ENCODE measurements at places on chromosomes 2 and 18.

- no peak for DNase-seq
Observed at GRCh38 chr18:60099709-60100108, 199.9 kb downstream of the PMAIP1 start.

DNA sequence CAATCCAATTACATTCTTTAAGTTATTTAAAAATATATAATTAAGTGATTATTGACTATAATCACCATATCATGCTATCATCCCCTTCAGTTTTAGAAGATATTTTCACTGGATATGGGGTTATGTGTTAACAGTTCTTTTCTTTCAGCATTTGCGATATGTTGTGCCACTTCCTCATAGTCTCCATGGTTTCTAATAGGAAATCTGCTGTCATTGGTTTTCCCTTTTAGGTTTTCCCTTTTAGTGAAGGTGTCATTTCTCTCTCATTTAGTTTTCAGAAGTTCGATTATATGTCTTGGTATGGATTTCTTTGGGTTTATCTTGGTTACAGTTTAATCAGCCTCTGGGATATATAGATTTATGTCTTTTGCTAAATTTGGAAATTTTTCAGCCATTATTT lies 34.8 kb upstream of the EPG5 start:
- no peak for DNase-seq

DNA sequence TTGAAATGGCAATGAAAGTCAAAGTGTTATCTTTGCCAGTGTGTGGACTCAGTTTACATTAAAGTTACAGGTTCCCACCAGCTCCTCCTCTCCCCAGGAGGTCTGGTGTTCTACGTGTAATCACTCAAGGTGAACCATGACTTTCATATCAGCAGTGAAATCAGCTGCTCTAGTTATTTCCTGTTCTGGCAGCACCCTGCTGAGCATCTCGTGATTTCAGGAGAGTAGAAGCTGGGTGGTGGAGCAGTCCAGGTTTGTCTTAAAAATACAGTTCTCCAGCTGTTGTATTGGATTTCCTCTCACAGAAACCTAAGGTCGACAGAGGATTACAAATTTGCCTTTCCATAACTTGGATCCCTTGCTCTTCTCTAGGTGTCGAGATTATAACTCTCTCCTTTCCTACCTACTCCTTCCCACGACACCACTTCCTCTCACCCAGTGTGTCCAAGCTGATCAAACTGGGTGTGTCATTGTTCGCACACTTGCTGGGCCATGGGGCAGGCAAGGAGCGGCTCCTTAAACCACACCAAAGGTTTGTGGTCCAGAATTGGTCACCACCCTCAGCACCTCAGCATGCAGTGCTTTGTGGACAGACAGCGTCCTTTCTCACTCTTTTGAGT lies 13.0 kb upstream of the ARHGAP25 start:
- no peak for DNase-seq

GRCh38 chr2:31234683-31235503 lies 941 bp downstream of the EHD3 start:
- DNase-seq: no peak

DNA sequence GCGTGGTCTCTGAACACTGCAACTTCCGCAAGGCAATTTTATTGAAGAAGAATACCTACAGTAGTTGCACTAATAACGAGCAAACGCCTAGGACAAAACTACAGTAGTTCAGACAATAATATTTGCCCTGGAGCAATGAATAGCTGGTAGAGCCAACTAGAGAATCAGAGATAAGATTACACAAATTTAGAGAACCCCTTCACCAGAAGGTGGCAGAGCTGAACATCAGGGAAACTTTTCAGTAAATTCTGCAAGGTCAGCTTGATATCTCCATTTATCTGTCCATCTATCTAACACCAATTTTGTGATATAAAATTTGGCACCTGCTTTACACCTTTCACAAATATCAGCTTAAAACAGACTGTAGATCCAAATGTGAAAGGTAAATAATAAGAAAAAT lies 43.8 kb downstream of the CDH19 start:
- DNase-seq: peak; percentile 72

DNA sequence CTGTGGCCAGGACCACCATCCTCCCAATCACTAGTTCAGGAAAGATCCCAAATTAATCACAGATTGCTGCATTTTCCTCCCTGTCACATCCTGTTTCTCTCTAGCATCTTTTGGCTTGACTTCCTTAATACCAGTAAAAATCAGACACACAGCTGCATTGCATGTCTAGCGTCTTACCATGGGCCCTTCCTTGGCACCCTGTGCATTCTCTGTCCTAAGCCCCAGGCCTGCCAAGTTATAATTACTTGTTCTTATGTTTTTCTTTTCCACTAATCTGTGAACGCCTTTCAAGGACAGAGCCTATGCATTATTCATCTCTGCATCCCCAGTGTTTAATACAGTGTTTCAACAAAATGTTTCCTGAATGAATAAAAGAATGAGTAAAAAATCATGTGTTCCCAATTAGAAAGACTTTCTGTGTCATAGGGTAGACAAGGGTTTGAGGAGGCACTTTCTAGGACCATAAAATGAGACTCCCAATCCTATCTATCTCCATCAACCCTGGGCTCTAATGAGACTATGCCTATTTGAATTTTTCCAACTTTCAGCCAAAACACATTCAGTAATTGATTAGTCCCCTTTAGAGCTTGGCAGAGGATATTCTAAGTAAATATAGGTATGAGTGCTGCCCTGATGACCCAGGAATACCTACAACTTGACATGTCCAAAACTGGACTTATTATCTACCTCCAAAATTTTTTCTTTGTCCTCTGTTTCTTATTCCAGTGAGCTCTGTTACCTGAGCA lies 10.3 kb upstream of the NT5C1B start:
- DNase-seq: no peak

DNA sequence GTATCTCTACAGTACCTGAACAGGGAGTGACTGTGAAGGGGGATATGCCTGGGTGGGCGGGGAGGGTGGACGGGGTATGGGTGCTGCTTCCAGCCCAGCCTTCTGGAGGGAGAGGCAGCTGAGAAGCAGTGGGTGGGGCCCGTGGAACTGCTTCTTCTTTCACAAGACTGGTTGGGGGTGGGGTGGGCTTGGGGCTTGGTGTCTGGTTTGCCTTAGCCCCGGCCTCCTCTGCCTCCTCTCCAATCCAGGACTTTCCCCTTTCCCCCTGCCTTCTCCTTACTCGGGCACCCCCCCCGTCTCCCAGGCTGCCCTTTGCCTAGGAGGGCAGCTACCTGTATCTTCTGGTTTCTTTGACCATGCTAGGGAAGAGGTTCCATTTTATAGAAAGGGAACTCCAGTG lies 233.4 kb downstream of the DYSF start:
- no peak for DNase-seq

DNA sequence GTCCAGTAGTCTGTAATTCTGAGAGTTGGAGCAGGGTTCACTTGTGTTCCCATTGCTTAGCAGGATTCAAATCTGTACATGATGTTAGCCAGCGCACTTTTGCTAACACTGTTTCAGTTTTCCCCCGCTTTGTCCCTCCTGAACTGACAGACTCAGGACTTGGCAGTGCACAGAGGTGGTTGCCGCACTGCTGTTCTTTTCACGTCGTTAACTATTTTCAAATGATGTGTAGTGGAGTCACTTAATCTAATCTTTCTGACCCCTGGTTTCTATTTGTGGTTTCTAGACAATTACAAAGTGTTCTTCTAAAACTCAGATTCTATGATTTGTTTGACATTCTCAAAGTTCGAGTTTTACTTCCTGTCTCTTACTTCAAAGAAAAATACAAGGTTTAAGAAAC lies 234.5 kb downstream of the RBM43 start:
- DNase-seq: no peak

GRCh38 chr18:59426855-59427254 lies 67.8 kb upstream of the LMAN1 start:
- DNase-seq: no peak

DNA sequence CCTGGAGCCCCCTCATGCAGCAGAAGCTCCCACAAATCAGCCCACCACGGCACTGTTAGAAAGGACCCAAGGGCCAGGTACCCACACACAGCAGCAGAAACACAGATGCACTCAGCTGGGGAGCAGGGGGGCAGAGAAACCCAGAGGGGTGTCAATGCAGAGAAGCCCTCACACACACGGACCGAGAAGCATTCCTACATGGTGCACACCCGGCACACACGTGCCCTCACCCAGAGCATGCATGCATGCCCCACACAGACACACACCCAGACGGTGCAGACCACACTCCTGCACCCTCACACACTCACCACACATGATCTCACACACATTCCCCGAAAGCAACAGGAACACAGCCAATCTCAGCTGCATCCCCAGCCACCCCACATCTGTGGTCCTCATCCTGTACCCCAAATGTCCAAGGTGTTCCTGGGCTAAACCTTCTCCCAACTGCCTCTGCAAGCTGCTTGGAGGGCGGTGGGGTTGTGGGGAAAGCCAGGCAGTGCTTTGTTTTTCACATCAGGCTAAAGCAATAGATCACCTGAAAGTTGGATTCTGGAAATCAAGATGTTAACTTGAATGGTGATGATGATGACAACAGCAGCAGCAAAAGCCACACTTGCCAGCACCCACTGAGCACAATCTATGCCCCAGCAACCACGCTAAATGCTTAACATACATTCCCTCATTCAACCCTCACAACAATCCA lies 102.3 kb downstream of the ZFP36L2 start:
- DNase-seq: no peak

GRCh38 chr2:151176661-151177060 lies 85.0 kb downstream of the RBM43 start:
- no peak for DNase-seq

DNA sequence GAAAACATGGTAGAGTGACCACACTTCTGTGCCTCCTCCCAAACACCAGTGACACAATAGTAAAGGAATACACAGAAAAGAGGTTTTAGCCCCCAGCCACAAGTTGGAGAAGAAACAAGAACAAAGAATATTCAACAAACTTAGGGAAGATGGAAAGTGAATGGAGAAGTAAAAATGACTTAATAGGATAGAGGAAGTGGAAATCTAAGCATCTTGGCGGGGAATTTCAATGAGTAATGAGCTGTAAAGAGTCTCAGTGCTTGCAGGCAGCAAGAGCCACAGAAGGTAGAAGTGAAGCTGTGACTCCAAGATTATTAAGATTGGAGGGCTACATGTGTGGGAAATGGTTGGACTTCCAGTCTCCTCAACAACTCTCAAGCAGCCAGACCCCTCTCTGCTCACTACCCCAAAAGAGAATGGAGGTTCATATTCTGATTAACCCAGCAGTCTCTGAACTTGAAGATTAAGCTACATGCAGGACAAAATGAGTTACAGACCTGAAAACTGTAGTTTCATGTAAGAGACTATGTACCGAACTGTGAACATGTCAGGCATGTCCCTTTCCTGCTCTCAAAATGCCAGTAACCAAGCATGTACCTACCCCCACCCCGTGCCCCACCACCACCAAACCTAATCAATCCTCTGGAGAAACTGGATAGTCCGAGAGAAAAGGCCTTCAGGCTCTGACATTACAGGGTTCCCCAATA lies 16.9 kb upstream of the HNRNPLL start:
- no peak for DNase-seq

- DNase-seq: peak; percentile 26
Observed at GRCh38 chr2:179950391-179950790, 56.7 kb downstream of the CWC22 start.

DNA sequence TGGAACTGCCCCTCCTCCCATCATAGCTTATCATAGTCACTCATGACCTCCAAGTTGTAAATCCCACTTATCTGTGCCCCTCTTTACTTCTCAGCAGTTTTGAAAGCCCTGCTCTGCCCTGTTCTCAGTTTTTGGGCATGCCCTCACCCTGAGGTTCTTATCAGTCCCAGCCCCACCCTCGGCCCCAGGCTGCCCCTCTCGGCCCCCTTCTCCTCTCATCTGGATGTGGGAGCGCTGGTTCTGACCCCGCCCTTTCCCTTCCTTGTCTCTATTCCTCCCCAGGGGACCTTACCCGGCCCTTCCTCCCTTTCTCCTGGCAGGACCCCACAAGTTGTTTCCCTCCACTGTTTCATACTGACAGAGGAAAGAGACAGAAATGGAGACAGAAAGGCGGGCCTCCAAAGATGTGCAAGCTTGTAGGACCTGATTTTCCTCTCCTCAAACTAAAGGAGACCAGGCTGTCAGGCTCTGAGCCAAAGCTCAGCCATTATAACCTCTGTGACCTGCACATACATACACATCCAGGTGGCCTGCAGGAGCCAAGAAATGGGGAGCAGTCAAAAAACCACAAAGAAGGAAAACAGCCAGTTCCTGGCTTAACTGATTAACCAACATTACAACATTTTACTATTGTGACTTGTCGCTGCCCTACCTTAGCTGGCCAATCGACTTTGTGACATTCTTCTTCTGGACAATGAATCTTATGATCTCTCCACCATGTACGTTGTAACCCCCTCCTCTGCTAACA lies 171.0 kb upstream of the HS6ST1 start:
- DNase-seq: no peak

DNA sequence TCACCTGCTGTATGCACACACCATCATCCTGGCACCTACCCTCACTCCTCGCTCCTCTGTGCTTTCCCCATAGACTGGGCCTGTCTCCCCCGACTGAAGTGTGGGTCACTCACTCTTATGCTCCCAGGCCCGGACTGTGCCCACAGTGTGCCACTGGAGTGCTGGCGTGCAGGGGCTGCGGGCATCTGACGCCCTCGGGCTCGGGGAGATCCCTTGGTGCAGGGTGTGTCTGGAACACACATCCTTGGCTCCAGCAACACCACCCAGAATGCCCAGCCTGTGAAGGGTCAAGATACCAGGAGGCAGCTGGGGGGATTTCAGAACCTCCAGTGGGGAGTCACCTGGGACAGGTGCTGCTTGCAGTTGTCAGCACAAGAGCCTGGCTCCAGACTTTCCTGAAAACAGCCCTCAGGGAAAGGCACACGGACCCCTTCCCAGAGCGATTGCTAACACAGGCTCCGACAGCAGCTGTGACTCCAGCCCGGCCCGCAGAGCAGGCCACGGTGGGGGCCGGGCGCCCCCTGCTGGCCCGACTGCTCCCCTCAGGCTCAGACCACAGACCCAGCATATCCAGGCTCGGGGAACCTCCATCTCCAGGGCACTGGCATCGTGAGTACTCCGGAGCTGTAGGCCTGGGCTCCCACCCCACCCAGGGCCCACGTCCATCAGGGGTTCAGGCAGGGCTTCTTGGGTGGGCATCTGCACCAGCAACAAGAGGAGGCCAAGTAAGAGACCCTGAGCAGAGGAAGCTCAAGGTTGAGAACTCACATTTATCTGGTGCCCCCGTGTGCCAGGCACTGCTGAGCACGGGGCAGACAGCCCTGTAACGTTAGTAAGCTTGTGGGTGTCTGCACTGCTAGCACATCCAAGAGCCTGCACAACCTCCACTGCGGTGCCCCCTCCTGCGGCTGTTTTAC lies 8.6 kb downstream of the HS1BP3 start:
- DNase-seq: peak; percentile 71

DNA sequence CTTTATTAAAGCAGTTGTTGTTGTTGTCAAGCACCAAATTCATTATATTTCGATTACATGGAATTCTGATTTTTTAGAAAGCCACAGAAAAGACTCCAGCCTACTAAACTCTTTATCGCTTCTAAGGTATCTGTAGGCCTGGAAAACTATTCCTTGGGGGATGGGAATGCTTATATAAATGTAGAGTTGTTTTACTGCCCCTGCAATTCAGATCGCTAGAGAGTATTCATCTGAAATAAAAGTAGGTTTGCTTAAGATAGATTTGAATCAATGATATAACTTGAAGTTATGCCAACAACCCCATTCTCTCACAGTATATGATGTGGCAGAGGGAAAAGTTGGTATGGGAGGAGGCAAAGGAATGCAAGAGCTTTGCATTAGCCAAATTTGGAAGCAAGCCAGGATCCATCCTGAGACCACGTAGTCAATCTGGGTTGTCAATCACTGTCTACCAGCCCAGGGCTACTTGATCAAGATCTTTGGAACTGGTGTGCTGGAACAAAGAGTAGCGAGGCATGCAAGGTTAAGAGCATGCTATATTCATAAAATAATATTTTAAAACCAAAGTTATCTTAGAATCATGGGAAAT lies 95.9 kb downstream of the LYPD6B start:
- DNase-seq: no peak

GRCh38 chr18:11925800-11926481 lies 17.8 kb upstream of the MPPE1 start:
- no peak for DNase-seq

Measured in putamen (tissue), 1 donor.